ENCODE measurements at places on chromosomes 13 and 19. TPM values are rescaled to one million over a fixed set of nuclear protein-coding genes. Genes with fewer than 3 reads are reported as not detected.

- DNase-seq, result no peak
Observed at GRCh38 chr19:7734220-7735203, 2.6 kb upstream of the CLEC4G start.

DNA sequence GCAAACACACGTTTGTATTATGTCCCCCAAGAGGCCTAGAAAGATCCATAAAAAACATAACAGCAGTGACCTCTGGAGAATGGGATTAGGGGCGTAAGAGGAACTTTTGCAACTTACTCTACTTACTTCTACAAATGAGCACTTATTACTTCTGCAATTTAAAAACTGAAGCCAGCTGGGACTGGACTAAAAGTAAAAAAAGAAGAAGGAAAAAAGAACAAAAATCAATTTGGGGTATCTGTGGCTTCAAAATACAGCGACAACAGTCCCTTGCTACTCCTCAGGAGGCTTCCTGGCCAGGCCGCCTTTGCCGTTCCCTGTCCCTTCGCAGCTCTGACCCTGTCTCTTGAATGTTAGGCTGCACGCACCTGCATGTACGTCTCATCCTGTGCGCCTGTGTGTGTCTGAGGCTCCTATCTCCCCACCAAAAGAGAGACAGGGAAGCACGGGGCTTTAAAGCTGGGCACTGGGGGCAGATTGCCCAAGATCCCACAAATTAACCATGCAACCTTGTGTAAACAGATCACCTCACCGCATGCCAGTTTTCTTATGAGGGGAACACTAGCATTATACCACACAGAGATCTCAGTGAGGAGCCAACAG lies 12.1 kb upstream of the FKRP start:
- no peak for DNase-seq

DNA sequence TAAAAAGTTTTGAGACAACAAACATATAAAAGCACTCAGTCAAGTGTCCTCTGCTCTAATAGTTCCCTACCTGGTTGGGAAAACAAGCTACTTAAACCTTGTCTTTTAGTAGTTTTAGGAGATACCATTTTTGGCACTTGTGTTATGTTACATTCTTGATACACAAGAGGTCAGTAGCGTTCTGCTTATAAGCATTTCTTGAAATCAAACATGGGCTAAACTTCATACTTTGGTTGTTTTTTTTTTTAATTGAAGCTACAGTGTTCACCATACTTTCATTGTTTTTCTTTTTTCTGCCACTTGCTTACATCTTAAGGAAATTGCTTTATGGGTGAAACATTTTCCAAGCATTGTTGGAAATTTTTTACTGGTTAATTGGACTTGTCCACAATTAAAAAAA lies 12.9 kb downstream of the NHLRC3 start:
- DNase-seq, result peak; percentile 43

The PLK5 gene
- total RNA-seq, result 0.95 TPM

The LGI4 gene
- total RNA-seq, result not detected

GRCh38 chr13:60869225-60869624 lies 472.2 kb downstream of the TDRD3 start:
- DNase-seq, result no peak

DNA sequence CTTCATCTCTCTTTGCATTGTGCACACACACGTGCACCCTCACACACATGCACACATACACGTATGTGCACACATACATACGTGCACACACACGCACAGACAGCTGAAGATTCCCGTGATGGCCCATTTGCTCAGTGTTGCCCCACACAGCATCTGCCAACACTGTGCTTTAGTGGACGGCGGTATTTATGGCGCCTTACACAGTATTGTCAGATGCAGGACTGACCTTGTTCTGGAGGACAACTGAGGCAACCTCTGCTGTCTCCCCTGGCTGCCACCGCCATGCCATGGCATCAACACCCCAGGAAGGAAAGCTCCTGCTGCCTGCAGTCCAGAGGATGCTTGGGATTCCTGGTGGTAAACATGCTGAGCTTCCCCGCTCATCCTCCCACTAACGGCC lies 316.4 kb downstream of the TEX29 start:
- no peak for DNase-seq

DNA sequence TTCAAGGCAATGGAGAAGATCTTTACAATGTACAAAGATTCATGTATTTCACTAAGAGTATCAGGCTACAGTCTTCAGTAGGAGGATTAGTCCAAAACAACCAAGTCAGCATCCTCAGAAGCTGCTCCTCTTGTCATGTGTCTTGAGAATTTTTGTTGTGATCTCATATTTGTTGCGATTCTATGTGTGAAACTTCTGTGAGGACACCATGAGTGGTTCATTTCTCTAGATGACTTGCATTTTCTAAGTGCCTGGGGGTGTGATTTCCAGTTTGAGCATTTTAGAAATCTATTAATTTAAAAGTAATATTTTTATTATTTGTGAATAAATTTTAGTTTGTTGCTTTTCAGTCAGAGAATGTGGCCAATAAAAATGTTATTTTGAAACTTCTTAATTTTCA lies 94.5 kb downstream of the RAP2A start:
- DNase-seq, result no peak

DNA sequence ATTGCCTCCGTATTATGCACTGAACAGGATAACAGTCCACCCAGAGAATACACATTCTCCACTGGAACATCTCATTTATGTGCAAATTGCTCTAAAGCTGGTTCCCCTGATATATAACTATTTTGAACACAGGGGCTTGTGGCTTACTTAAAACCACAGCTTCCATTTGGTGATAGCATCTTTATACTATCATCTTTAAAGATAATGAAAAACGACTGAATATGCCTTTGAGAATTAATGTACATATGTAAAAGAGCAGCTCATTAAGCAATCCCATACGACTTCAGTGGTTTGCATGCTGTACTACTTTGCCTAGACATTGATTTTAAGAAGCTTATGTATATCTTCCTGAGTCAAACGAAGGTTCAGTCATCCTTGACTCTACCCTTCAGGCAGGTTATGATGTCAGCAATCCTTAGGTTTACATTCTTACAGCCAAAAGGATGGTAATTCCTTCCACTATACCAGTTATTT lies 40.8 kb downstream of the BRD4 start:
- DNase-seq, result peak; percentile 17

The VSTM2B gene
- total RNA-seq, result not detected

The CERS1 gene
- 1.5 TPM for total RNA-seq

The ZNF837 gene
- 0.87 TPM for total RNA-seq

DNA sequence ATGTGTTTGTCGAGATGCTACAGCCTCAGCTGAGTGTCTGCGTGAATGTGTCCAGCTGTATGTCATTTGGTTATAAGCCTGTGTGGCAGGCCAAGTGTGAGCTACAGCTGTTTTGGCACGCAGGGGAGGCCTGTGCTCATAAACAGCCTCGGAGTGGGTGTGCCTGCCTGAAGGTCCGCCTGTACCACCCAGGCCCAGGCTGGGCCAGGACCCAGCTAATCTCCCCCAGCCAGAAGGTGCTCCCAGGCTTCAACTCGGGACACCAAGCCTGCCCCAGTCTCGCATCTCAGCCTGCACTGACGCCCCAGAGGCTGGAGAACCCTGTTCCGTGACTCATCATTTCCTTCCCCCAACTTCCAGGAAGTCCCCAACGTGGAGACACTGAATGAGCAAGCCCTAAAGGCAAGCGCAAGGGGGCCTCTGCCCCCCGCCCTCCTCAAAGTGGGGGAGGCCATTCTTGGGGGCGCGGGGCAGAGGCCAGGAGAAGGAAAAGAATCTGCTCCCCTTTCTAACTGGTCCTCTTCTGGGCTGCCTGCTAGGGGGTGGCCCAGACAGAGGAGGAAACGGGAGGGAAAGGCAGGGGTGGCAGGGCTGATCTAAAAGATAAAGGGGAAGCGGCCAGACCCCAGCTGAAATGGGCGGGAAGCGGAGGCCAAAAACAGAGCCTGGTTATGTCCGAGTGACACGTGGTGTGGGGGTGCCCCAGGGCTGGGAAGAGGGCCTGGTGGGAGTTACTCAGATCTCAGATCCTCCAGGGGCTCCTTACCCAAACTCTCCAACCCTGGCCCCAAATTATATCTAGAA lies 2.0 kb downstream of the SLC1A5 start:
- peak; percentile 87 for DNase-seq

- peak; percentile 35 for DNase-seq
Observed at GRCh38 chr19:49786376-49786820, 19.6 kb downstream of the AP2A1 start.

DNA sequence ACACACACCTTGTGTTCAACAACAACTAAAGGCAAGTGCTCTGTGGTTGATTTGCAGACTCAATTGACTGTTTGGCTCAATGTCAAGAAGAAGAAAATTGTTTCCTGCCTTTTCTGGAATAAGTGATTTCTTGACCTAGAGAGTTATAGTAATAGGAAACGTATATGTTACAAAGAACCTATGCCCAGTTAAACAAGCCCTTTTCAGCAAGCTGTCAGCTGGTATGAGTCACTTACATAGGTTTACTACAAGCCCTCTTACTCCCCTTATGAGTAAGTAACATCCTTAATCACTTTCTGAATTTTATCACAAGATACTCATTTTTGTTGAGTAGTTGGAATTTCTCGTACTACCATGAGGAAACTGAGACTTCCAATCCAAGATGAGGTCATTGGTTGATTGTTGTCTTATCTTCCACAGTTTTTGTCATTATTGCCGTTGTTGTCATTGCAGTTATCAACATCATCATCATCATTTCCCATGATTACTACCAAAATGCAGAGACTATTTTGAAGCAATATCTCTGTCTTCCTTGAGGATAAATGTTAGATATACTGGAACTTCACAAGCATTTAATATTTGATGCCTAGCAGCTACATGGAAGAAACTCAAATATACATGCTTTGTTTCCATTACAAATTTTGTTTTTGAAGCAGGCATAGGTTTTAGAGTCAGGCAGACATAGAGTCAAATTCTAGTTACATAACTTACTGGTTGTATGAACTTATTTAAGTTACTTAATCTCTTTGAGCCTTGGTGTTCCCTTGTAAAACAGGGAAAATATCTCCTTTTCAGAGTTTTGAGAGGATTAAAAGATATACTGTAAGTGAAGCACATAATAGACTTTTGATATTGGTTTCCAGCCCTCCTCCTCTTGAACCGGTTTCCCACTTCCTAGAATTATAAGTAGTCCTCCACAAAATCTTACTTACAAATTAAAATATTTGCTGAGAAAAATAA lies 106.0 kb downstream of the RAP2A start:
- no peak for DNase-seq

DNA sequence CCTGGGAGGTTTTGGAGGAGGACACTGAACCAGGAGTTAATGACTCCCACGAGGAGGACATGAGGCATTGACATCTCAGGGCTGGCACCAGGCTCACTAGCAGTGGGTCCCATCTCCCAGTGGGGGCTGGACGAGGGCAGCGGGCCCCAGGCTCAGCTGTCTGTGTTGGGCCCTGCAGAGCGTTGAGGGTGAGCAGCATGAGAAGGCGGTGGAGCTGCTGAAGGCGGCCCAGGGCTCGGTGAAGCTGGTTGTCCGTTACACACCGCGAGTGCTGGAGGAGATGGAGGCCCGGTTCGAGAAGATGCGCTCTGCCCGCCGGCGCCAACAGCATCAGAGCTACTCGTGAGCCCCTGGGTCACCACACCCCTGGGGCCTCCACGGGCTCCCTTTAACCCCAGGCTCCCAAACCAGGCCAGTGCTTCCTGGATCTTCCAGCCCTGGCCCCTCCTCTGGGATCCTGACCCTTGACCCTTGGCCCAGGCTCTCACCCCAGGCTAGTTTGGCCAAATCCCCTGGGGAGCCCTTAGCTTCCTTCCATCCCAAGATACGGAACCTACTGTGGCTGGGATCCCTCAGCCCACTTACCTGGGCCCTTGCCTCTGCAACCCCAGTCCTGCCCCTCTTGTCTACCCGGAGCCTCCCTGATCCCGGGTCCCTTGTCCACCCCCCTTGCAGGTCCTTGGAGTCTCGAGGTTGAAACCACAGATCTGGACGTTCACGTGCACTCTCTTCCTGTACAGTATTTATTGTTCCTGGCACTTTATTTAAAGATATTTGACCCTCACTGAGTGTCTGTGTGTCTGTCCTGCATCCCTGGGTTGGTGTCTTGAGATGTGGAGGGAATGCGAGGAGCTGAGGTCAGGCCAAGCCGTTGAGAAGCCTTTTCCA lies 1.0 kb downstream of the C19orf73 start:
- DNase-seq, result no peak

- DNase-seq, result no peak
Observed at GRCh38 chr13:41648314-41648935, 191.1 kb downstream of the RGCC start.

The SOX1 gene
- total RNA-seq, result not detected

The NXNL1 gene
- not detected for total RNA-seq

- DNase-seq, result peak; percentile 12
Observed at GRCh38 chr19:37991841-37992248, 84.8 kb downstream of the SIPA1L3 start.

DNA sequence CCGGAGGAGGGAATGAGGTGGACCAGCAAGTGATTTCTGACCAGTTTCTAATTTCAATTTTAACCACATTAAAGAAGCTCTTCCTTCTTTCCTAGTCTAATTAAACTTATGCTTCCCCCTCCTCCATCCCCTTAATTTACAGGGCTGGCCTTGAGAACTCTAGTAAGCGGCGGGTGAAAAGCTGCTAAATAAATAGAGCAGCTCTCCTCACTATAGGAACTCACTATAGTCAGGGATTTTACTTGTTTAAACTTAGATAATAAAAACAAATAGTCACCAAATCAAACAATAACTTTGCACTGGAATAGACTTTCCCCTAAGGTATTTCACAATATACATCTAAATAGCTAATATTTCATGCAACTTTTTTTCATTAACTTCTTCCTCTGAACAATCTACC lies 1838.2 kb upstream of the PRR20A start:
- DNase-seq, result no peak

DNA sequence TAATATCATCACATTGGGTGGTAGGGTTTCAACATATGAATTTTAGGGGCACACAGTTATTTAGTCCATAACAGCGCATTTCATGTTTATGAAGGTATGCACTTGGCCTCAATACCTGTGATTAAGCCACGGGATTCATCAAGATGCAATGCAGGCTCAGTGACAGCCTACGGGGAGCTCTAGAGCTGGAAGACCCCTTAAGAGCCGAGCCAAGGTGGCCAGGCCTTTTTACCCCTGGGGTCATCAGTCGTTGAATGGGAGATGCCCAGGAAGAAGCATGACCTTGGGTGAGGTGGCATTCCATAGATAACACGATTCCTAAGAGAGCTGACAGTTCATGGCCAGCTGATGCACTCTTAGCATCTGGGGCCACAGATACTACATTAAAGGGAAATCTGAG lies 380.0 kb downstream of the ZNF536 start:
- no peak for DNase-seq

The SELENOV gene
- total RNA-seq, result not detected

GRCh38 chr13:28128926-28129325 lies 9.4 kb upstream of the PAN3 start:
- DNase-seq, result no peak

DNA sequence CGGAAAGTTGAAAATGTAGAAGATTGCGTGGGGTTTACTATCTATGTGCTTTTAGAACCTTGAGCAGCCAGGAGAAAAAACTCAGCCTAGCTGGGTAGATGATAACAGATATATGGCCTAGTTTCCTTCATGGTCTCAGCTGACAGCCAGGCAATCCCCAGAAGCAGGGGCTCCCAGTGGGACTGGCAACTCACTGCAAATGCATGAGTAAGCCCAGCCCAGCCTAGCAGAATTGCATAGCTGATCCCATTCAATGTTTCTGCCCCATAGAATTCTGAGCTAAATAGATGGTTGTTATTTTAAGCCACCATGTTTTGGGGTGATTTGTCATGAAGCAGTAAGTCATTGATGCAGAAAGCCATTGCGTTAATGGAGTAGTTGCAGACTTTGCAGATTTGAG lies 108.5 kb downstream of the ERCC5 start:
- DNase-seq, result no peak

- DNase-seq, result no peak
Observed at GRCh38 chr19:16737911-16738310, 18.3 kb downstream of the NWD1 start.

- peak; percentile 16 for DNase-seq
Observed at GRCh38 chr13:78241278-78241919, 322.8 kb upstream of the EDNRB start.
